ENCODE measurements at places on chromosomes 4 and X.

- H3K27me3 ChIP-seq: peaks cover 3% of the 10 kb centered on the region
- H3K4me1 ChIP-seq: no peaks in the 10 kb centered on the region
- no peaks in the 10 kb centered on the region for H3K36me3 ChIP-seq
- H3K4me3 ChIP-seq: no peak overlapping the region
- DNase-seq: no peak
- H3K27ac ChIP-seq: no peak overlapping the region
Measured at GRCh38 chr4:8688041-8688907, 95.7 kb downstream of the CPZ start.

DNA sequence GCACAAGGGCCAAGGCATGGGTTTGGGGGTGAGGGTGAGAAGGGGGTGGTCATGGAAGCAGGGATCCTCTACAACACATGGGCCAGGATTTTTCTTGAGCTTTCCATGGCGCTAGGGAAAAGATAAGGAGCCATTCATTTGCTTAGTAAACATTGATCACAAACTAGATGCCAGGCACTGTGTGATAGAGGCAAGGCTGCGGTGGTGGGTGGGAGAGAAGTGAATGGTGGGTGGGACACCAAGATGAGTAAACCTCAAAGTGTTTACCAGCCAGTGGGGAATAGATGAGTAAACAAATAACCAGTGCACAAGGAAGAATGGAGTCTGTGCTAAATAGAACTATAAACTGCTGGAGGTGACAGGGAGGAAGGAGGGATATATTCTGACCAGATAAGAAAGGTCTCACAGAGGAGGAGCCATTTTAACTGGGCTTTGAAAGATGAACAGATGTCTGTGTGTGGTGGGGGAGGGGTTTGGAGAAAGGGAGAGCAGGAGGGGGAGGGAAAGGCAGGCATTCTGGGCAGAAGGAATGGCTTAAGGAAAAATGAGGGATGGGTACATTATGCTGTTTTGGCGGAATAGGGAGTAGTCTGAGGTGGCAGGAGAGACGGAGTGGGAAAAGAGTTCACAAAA lies 48.0 kb upstream of the LAS1L start:
- no peaks in the 10 kb centered on the region for H3K36me3 ChIP-seq
- H3K4me3 ChIP-seq: no peak overlapping the region
- H3K4me1 ChIP-seq: no peaks in the 10 kb centered on the region
- H3K27ac ChIP-seq: no peak overlapping the region
- H3K27me3 ChIP-seq: no peaks in the 10 kb centered on the region

DNA sequence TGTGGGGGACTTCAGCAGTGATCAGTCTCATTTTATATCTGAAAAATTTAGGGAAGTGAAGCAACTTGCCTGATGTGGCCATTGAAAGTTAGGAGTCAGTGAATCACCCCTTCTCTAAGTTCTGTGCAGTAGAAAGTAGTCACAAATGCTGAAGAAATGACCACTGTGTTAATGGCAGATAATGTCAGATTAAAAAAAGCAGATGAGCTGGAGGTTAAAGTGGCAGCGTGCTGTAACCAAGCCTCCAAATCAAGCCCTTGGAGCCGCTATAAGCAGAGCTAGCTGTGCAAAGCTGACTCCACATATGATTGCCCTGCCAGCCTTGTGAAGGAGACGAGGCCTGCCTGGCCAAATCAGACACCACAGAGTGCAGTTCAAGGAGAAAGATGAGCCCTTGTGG lies 39.2 kb upstream of the PDE5A start:
- H3K4me1 ChIP-seq: peaks cover 11% of the 10 kb centered on the region
- no peaks in the 10 kb centered on the region for H3K27me3 ChIP-seq
- H3K36me3 ChIP-seq: no peaks in the 10 kb centered on the region
- H3K4me3 ChIP-seq: no peak overlapping the region
- no peak for DNase-seq

DNA sequence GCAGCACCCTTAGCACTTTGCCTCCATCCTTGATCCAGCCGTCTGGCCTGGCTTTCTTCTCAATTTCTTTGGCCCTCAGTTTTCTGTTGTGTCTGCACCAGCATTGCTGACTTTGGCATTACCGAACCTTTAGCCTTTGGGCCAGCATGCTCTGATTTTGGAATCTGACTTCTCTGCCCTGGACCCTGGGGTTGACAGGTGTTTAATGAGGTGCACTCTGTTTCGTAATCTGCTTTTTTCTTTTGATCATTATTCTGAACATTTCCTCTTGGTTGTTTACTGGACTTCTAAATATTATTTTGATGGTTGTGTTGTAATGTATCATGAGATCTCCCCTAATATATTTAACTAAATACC lies 71.5 kb upstream of the ENPP6 start:
- H3K36me3 ChIP-seq: no peaks in the 10 kb centered on the region
- no peaks in the 10 kb centered on the region for H3K27me3 ChIP-seq
- H3K27ac ChIP-seq: no peak overlapping the region
- H3K4me1 ChIP-seq: no peaks in the 10 kb centered on the region
- no peak overlapping the region for H3K4me3 ChIP-seq
- DNase-seq: no peak

GRCh38 chr4:116520886-116521285 lies 564.5 kb downstream of the TRAM1L1 start:
- DNase-seq: no peak
- H3K36me3 ChIP-seq: no peaks in the 10 kb centered on the region
- no peaks in the 10 kb centered on the region for H3K27me3 ChIP-seq
- no peak overlapping the region for H3K4me3 ChIP-seq
- no peaks in the 10 kb centered on the region for H3K4me1 ChIP-seq

GRCh38 chr4:7805533-7806337 lies 133.9 kb downstream of the AFAP1 start:
- peaks cover 6% of the 10 kb centered on the region for H3K36me3 ChIP-seq
- no peaks in the 10 kb centered on the region for H3K27me3 ChIP-seq
- peak overlapping the region; percentile 96 for H3K27ac ChIP-seq
- H3K4me3 ChIP-seq: no peak overlapping the region
- H3K4me1 ChIP-seq: peaks cover 59% of the 10 kb centered on the region

DNA sequence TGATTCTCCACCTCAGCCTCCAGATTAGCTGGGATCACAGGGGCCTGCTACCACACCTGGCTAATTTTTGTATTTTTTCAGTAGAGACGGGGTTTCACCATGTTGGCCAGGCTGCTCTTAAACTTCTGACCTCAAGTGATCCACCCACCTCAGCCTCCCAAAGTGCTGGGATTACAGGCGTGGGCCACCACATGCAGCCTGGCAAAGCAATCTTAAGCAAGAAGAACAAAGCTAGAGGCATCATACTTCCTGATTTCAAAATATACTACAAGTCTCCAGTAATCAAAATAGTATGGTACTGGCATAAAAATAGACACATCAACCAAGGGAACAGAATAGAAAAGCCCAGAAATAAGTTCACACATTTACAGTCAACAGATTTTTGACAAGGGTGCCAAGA lies 12.8 kb upstream of the F8A1 start:
- H3K27me3 ChIP-seq: no peaks in the 10 kb centered on the region
- no peak overlapping the region for H3K4me3 ChIP-seq
- no peaks in the 10 kb centered on the region for H3K4me1 ChIP-seq
- DNase-seq: no peak

DNA sequence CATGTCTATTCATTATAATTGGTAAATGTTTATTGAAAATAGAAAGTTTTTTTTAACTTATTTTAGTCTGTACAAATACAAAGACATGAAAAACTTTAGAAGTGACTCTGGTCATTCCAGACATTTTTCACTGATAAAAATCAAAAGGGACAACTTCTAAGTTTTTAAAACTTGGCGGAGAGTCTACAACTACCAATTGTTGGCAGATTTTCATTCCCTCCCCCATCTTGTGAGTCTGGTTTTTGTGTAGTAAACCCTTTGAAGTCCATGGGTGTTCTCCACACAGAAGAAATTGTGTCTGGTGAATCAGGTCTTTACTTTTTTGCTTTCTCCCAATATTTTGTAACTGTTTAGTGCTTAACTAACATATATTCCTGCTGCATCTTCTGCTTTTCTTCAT lies 336.5 kb downstream of the PDGFC start:
- no peak overlapping the region for H3K27ac ChIP-seq
- H3K4me1 ChIP-seq: no peaks in the 10 kb centered on the region
- H3K36me3 ChIP-seq: no peaks in the 10 kb centered on the region
- no peak overlapping the region for H3K4me3 ChIP-seq
- no peak for DNase-seq

DNA sequence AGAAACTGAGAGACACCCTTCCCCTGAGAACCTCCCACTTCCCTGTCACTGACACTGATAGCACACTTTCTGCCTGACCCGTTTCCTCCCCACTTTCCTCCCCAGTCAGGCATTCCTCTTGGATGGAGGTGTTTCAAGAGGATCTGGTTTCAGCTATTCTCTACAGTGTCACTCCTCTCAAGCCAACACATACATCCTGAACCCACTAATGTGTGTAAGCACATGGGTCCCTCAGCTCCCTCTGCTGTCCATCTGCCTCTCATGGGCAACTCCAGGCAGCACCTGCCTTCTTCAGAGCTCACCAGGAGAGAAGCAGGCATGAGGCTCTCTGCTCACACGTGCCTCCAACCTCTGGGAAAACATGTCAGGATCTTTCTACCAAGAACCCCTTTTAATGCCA lies 207.6 kb downstream of the NAF1 start:
- H3K4me3 ChIP-seq: no peak overlapping the region
- H3K27me3 ChIP-seq: no peaks in the 10 kb centered on the region
- H3K36me3 ChIP-seq: no peaks in the 10 kb centered on the region

DNA sequence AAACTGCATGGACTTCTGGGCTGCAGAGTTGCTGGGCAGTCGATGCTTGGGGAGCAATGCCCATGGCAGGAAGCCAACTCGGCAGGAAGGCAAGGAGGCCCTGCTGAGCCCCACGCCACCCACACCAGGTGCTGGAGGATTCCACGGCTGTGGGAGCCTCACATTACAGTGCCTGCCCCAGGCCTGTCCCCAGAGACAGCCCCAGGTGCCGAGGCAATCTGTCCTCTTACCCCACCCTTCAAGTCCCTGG lies 53.9 kb downstream of the HMX1 start:
- H3K4me3 ChIP-seq: no peak overlapping the region
- H3K4me1 ChIP-seq: no peaks in the 10 kb centered on the region
- no peaks in the 10 kb centered on the region for H3K36me3 ChIP-seq
- no peak overlapping the region for H3K27ac ChIP-seq

GRCh38 chr4:147596377-147596776 lies 20.8 kb upstream of the TMEM184C start:
- no peak overlapping the region for H3K4me3 ChIP-seq
- H3K4me1 ChIP-seq: no peaks in the 10 kb centered on the region
- H3K27ac ChIP-seq: no peak overlapping the region

GRCh38 chr4:81607950-81608349 lies 136.2 kb upstream of the RASGEF1B start:
- no peaks in the 10 kb centered on the region for H3K27me3 ChIP-seq
- H3K36me3 ChIP-seq: no peaks in the 10 kb centered on the region
- no peaks in the 10 kb centered on the region for H3K4me1 ChIP-seq

DNA sequence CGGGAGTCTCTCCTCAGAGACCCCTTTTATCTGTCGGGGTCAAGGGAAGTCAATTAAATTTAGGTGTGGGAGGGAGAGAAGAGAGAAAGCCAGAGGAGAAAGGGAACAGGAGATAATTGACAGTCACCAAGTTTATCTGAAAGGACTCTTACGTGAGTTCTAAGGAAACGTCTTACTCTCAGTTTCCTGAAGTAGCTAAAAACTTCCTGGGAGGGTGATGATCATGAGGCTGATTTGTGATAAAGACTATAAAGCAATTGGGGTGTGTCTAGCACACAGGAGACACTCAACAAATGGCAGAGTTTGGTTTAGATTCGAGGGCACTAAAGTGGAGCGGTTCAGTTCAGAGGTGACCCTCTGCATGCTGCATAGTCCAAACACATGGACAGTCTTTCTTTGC lies 254.1 kb downstream of the FBXW7 start:
- H3K4me3 ChIP-seq: no peak overlapping the region
- DNase-seq: no peak
- H3K27me3 ChIP-seq: no peaks in the 10 kb centered on the region
- H3K4me1 ChIP-seq: no peaks in the 10 kb centered on the region
- no peak overlapping the region for H3K27ac ChIP-seq

GRCh38 chr4:41143311-41144039 lies 70.9 kb downstream of the APBB2 start:
- no peak for DNase-seq
- H3K27me3 ChIP-seq: no peaks in the 10 kb centered on the region
- peaks cover 41% of the 10 kb centered on the region for H3K4me1 ChIP-seq
- H3K4me3 ChIP-seq: no peak overlapping the region
- peak overlapping the region; percentile 80 for H3K27ac ChIP-seq

- H3K36me3 ChIP-seq: no peaks in the 10 kb centered on the region
- H3K4me1 ChIP-seq: peaks cover 7% of the 10 kb centered on the region
- no peak overlapping the region for H3K27ac ChIP-seq
- no peak overlapping the region for H3K4me3 ChIP-seq
- H3K27me3 ChIP-seq: no peaks in the 10 kb centered on the region
Measured at GRCh38 chr4:113145519-113146291, 96.3 kb downstream of the ANK2 start.

- no peak overlapping the region for H3K4me3 ChIP-seq
- H3K27me3 ChIP-seq: no peaks in the 10 kb centered on the region
- H3K27ac ChIP-seq: no peak overlapping the region
- peaks cover 9% of the 10 kb centered on the region for H3K4me1 ChIP-seq
Measured at GRCh38 chr4:169229571-169230028, 41.2 kb downstream of the SH3RF1 start.

Measured in Panc1 (cell line).